ENCODE measurements at places on chromosomes 11 and 22.

GRCh38 chr11:62865635-62866034 is 15.1 kb upstream of the SLC3A2 start:
- DNase-seq: no peak

DNA sequence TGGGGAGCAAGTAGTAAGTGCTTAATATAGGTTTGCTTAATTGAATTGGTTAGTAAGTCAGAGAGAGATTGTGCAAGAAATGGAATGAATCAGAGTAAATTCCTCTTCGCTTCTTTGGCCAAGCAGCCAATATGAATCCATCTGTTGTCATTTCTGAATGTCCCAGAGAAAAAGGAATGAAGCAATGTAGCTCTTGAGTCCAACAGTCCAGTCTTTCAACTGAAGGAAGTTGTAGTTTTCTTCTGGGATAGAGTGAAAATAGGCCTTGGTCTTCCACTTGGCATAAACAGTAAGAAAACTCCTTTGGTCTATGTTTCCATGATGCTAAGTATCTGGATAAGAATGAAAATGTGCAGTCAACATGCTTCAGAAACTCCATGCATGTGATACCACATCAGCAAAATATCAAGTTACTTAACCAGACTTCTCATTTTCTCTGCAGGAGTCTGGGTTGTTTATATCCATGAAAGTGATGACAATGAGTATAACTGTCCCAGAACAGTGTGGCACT is 1.8 kb upstream of the FIBIN start:
- DNase-seq: no peak

DNA sequence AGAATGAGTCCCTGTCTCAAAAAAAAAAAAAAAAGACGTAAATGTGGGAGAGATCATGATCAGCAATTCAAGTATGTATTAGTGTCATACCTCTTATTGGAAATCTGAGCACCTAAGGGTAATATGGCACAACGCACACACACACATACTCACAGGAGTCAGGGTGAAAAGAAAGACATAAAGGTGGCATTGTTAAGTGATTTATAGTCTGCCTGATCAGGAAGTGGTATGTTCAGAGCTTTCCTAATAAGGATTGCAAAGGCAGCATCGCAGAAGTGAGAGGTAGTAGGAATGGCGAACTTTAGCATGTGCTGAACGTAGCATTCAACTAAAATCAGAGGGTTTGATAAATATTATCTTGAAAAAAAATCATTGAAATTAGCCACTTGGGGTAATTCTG is 854.3 kb downstream of the METTL15 start:
- DNase-seq: no peak

GRCh38 chr22:46050451-46050845 is 73.5 kb upstream of the WNT7B start:
- DNase-seq: no peak

DNA sequence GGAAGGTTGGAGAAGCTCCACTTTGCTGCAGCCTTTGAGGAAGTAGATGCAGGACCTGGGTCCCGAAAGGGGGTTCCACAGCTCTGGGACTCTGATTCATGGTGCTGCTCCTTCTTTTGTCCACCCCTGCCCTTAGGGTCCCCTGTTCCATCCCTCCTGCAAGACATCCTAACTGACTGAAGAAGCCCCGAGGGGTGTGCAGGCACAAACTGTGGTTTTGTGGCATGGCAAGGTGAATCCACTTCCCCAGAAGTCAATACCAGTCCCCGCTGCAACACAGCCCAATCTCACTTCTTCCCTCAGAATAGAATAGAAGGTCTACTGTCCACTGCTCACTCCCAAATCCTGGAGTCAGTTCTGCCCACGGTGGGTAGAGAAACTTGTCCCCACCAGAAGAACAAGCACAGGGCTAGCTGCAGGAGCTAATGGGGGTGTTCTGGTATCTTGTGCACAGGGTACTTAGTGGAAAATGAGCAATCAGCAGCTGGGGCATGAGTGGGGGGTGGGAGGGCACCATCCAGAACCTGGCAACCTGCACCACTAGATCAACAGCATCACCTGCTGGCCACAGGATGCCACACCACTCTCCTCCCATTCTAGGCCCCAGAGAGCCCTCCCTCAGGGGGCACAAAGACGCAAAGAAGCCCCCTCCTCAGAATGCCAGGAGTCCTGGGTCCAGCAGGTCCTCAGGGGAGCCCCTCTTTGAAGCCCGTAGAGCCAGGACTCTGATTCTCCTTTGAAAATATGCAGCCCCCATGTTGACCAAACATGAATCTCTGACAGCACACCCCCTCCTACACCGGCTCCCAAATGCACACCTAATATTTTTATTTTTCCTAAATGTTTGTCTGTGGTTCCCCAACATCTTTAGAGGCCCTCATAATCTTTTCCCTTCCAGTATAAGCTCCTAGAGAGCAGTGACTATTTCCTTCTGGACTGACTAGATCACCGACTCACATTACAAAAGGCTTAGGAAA is 14.1 kb downstream of the SPATA19 start:
- DNase-seq: no peak
